ENCODE measurements at places on chromosomes 6 and 20.

GRCh38 chr6:5084781-5085647 lies at the start of gene PPP1R3G:
PPP1R3G (plus strand) TSS chr6:5085341; CDS start chr6:5085486, 145 bp downstream.
- no peak for DNase-seq

DNA sequence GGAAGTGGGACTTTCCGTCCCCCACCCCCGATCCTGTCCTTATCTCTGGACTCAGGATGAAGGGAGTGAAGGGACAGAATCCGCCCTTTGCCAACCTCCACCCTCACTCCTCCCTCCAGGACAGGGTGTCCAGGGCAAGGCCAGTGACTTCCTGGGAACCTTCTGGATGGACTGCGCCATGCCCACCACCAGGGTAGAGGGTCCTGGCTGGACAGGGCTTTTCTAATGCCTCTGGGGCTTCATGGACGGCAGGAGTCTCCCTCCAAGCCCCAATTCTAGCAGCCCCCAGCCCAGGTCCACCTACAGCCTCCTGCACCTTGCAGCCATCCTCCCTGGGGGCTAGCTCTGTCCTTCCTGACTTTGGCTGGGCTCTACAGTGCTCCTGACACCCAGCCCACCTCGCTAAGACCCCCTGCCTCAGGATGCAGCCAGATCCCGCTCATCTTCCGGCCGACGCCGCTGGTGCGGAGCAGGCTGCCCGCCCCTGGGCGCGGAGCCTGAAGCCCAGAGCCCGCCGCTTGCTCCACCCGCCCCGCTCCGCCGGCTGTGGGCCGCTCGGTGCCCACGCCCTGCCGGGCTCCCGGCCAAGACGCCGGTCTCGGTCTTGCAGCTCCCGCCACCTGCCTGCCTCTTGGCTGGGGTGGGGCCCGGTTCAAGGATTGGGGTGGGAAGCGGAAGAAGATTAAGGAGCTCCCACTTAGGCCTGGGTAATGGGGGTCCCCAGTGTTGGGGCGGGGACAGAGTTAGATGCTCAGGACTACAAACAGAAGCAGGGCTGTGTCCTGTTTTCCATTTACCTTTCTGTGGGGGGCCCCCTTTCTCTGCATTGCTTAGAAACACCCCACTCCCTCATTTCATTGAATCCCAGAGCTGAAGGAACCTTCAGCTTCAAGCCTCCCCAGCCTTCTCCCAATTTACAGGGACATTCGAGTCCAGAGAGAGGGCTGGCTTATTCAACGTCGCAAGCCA lies 72.8 kb downstream of the MDGA1 start:
- no peak for DNase-seq

GRCh38 chr6:157148391-157149323 lies 174.7 kb downstream of the TMEM242 start:
- DNase-seq: no peak

DNA sequence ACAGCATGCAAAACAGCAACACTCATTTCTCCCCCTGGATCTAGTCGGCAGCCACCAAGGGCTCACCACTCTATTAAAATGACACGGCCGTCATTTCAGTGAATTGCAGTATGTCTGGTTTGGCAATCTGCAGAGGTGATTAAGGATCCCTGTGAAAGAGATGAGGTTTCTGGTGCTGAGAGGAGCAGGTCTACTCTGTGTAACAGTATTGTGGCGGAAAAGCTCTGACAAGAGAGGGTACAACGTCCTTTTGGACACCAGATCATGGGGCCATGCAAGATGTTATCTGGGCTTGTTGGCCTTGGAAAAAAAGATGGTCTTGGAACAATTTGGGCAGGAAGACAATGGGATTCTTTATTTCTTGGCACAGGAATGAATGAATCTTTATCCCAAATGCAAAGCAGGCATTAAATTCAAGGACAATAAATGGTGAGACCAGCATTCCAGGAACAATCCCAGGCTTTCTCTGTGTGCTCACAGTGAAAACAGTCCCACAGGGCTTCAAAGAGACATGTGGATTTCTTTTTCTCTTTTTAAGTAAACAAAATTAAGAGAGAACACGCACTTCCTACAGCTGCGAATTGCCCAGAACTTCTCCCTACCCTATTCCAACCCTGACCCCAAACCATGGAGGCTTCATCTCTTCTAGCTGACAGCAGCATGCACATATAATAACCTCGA lies 33.7 kb upstream of the ADGRF1 start:
- no peak for DNase-seq
